ENCODE measurements at places on chromosomes 6 and 20.

GRCh38 chr20:22673467-22673866 lies 89.1 kb upstream of the FOXA2 start:
- no peak for DNase-seq

DNA sequence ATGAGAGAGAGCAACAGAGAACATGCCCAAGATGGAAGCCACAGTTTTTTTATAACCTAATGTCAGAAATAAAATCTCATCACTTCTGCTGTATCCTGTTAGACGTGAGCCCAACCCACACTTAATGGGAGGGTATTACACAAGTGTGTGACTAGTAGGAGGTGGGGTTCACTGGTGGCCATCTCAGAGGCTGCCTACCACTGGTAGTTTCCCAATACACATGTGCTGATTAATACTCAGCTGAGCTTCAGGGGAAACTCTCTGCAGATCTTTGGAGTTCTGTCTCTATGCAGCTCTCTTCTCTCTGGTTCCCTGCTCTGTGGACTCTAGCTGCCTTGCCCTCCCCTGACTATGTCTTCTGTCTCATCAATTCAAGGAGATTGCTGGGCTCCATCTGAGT lies 35.7 kb downstream of the CNBD2 start:
- no peak for DNase-seq

DNA sequence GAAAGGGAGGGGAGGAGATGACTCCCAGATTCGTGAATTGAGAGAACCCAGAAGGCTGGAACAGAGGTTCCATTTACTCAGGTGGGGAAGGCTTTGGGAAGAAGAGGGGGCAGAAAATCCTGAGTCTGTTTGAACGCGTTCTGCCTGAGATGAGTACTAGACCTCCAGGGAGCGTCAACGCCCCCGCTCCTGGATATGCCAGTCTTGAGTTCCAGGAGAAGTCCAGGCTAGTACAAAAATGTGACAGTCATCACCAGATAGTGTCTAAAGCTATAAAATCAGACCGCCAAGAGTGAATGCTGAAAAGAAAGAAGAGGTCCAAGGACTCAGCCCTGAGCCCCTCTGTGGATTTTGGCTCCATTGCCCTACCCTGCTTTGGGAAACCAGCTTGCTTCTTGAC lies 8.6 kb downstream of the AHCY start:
- DNase-seq, result no peak

- DNase-seq, result no peak
Measured at GRCh38 chr6:56518995-56519767, 123.5 kb downstream of the DST start.

DNA sequence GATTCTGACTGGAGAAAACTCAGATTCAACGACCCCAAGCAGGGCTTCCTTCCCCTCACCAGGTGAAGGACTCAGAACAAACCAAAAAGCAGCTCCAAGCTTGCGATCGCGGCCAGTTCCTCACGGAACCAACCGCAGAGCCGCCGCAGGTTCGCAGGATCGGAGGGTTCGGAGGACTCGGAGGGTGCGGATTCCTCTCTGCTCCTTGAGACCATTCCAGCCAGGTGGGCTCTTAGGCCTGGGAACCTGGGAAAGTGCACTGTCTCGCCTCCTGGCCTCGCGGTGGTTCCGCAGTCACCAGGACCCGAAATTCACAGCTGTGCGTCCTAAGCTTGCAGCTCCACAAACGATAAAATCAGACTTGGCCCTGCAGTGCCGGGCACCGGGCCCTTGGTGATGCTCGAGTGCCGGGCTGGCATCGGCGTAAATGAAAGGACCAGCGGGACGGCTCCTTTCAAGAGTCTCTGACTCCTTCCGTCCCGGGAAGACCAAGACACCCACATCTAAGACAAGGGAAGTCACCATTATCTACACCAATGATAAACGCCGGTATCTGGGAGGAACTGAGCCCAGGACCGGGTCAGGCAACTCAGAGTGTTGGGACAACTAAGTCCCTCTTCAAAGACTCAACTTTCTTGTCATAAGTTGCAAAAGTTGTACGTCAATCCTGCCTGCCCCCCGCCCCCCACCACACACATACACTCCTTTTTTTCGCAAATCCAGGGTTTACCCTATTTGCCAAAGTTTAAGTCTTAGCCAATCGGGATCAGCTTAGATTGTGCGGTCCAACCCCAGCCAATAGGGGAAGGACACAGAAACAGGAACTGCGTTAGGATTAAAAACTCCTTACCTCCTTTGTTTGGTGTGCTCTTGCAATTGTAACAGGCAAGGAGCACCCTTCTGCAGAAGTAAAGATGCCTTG lies 69.8 kb upstream of the PRSS16 start:
- peak; percentile 76 for DNase-seq

Data from BE2C (cell line).